Forelimb muscle (tissue), 1 donor: ENCODE measurements at places on chromosomes 5 and 9.

GRCh38 chr5:74717596-74717995 lies 32.6 kb downstream of the HEXB start:
- DNase-seq, result no peak

DNA sequence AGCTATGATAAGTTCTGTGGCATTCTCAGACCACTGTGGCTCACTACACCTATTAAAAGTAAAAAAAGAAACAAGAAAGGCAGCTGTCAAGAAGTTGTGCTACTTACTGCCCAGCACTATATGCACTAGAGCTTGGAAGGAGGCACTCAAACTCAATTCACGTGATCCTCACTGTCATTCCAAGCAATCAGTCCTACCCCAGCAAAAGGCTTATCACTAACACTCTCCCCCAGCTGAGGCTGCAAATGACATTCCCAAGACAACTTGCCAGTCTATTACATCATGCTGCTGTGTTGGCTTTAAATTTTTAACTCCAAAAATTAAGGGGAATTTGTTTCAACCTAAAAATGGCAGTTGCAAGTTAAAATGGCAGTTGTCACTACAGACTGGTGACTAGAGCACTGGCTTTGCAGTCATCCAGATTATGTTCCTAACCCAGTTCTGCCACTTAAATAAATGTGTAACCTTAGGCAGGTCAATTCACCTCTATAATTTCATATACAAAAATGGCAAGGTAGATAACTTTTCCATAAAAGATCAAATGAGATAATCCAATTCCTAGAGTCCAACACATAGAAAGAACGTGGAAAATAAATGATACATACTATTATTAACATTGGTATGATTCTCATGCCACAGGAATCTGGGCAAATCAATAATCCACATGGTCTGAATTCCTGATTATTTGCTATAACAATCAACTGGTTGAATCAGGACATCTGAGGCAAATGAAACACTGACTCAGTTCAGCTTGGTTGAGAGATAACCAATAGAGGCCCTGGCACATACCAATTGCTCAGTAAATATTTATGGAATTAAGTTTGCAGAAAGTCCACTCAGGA lies 52.4 kb downstream of the FBXW11 start:
- DNase-seq, result no peak

GRCh38 chr5:67287510-67288268 lies 91.1 kb upstream of the CD180 start:
- no peak for DNase-seq

- no peak for DNase-seq
Measured at GRCh38 chr9:110579034-110579861, at the start of gene SVEP1. Gene SVEP1 (minus strand): TSS chr9:110579741. CDS start chr9:110579543, 198 bp downstream.

- no peak for DNase-seq
Measured at GRCh38 chr5:149915392-149916260, 29.0 kb downstream of the PDE6A start.

GRCh38 chr5:65809817-65810531 lies 88.0 kb downstream of the NLN start:
- no peak for DNase-seq

DNA sequence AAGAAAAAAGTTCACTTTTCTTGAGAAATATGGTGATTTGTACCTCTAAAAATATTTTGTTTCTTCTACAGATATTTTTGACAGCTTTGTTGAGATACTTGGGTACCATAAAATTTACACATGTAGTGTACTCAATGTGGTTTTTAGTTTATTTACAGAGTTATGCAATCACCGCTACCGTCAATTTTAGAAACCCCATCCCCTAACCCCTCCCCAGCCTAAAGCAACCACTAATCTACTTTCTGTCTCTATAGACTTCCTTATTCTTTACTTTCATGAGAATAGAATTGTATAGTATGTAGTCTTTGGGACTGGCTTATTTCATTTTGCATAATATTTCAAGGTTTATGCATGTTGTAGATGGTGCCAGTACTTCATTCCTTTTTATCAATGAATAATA lies 45.0 kb upstream of the TDRD7 start:
- DNase-seq, result no peak

DNA sequence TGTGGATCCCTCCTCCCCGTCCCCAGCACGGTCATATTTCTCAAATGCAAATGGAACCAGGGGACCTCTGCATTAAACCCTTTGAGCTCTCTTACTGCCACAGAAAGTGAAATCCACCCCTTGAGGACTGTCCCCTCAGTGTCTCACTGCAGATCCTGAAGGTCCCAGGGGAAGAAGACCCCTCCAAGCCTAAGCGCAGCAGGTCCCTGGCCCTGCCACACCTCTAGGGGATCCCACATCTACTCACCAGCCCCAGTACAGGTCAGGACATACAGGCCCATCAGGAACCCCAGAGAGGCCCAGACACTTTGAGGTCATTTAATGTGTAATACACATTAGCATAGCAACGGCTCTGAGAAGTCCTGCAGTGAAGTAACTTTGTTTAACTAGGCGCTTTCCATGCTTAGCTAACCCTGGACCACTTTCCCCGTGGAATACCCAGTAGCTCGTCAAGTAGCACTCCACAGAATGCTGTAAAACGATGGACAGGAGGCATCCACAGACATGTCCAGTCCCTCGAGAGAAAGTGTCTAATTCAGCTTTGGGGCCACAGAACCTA lies 54.7 kb upstream of the ALDH1B1 start:
- no peak for DNase-seq

- DNase-seq, result no peak
Measured at GRCh38 chr9:110214586-110215355, 6.8 kb upstream of the C9orf152 start.

- no peak for DNase-seq
Measured at GRCh38 chr5:34897646-34898045, 17.7 kb downstream of the RAD1 start.

GRCh38 chr9:130535818-130536521 lies 43.4 kb upstream of the FUBP3 start:
- DNase-seq, result no peak

- no peak for DNase-seq
Measured at GRCh38 chr5:158852622-158853021, 247.1 kb downstream of the EBF1 start.
